Temporal lobe (tissue), 4 donors: ENCODE measurements at places on chromosomes 1 and 21. TPM values are rescaled to one million over a fixed set of nuclear protein-coding genes. Genes with fewer than 3 reads are reported as not detected.

The KRTAP11-1 gene
- not detected for total RNA-seq

The AADACL4 gene
- not detected for total RNA-seq

The BACH1 gene
- 52.9 TPM for total RNA-seq

The CLIC6 gene
- 0.25 TPM for total RNA-seq

The ITLN2 gene
- not detected for total RNA-seq

The CITED4 gene
- 1.2 TPM for total RNA-seq

The OSCP1 gene
- total RNA-seq = 12.8 TPM

The ZNF124 gene
- 193 TPM for total RNA-seq

The E2F2 gene
- 0.74 TPM for total RNA-seq

The TNFAIP8L2 gene
- total RNA-seq = 0.98 TPM

The LAMC2 gene
- total RNA-seq = 0.74 TPM

The FBXO2 gene
- 3.4 TPM for total RNA-seq

The MIXL1 gene
- total RNA-seq = 0.25 TPM
